ENCODE measurements at places on chromosomes 12 and 14.

- DNase-seq = no peak
Observed at GRCh38 chr12:47165934-47166333, 86.2 kb upstream of the AMIGO2 start.

- no peak for DNase-seq
Observed at GRCh38 chr14:76040704-76041103, 55.1 kb downstream of the IFT43 start.

DNA sequence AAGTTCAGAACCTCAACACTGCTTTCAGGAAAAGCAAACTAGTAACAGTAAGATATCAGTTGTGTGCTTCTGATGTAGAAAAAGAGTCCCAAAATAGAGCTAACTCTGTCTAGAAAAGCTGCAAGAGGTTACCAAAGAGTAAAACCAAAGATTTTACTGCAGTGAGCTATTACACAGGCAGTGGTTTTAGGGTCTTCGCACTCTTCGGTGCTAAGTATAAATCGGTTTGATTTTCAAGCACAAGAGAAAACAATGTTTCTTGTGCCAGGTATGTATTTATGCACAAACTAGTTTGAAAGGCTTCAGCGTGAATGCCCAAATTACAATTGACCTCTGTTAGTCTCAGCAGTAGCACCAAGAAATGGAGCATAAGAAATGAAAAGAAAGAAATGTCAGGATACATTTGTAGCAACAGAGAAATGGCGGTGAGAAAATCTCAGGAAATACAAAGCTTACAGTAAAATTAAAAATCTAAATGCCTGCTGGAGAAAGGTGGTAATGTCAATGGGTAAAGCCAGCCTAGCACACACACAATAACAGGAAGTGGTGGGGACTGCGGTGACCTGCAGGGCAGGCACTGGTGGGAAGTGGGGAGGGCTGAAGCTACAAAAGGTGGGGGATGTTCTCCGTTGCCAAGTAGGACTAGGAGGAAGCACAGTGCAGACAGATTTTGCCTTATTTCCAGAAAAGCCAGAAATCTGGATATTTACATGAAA lies 18.0 kb upstream of the DYRK2 start:
- DNase-seq = no peak

- DNase-seq = no peak
Observed at GRCh38 chr14:92657457-92658142, 90.8 kb downstream of the LGMN start.

DNA sequence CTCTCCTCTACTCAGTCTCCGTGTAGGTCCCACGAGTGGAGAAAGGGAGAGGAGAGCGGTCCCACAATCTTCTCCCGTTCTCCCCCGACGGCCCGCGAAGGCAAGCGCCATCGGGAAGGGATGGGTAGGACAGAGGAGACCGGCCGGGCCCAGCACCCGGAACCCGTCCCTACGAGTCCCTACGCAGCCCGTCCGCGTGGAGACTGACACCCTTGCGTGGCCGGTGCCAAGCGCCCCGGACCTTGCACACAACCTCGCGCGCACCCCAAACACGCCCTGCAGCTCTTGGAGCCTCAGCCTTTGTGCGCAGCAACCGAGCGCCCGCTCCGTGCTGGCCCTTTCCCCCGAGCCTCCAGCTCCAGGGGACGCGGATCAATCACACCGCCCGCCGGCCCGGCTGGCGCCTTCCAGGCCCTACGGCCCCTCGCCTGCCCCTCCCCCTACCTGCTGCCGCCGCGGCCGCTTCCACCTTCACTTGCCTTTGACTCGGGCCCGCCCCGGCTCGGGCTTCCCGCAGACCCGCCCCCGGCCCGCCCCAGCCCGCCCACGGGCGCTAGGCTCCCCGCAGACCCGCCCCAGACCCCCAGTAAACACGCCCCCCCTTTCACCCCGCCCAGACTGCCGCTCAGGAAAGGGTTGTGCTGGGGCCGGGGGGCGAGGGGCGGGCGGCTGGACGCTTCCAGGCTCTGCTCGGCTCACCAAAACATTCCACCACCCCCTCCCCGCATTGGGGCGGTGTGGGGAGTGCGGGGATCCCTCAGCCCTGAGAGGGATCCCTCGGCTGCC lies at the start of gene NDRG2:
NDRG2 (minus strand) TSS at position 477 of the 786 bp plus-strand sequence. CDS start 1,746 bp downstream, outside the sequence.
- no peak for DNase-seq
